T47D (cell line): ENCODE measurements at places on chromosomes 6 and 20.

GRCh38 chr6:126396131-126396530, 56.2 kb downstream of the CENPW start:
- DNase-seq, result no peak

- DNase-seq, result no peak
Measured at GRCh38 chr6:35220711-35221110, 7.0 kb downstream of the SCUBE3 start.

DNA sequence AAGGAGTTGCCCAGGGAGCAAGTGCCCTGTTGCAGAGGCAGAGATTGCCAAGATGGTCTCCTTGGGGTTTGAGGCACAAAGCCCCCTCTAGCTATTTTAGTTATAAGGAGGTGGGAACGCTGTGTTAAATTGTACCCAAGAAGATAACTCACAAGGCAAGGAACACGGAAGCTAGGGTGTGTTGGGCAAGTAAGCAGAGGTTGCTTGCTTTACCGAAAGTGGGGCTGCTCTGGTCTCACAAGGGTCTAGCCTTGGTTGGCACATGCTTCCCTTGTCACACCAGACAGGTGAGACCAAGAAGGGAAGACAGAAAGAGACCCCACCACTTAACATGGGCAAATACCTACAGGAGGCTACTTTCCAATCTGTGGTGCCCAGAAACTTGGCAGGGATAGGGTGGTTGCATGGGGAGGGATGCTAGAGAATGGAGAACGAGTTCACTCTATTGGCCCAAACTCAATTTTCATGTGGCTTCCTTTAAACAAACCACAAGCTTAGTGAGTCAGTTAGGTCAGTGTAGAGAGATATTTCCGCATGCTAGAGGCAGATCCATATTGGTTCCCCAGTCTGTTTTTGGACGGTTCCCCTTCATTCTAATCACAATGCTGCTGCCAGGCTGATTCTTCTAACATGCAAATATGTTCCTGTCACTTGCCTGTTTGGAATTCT, 42.4 kb downstream of the PLAGL1 start:
- DNase-seq, result no peak

DNA sequence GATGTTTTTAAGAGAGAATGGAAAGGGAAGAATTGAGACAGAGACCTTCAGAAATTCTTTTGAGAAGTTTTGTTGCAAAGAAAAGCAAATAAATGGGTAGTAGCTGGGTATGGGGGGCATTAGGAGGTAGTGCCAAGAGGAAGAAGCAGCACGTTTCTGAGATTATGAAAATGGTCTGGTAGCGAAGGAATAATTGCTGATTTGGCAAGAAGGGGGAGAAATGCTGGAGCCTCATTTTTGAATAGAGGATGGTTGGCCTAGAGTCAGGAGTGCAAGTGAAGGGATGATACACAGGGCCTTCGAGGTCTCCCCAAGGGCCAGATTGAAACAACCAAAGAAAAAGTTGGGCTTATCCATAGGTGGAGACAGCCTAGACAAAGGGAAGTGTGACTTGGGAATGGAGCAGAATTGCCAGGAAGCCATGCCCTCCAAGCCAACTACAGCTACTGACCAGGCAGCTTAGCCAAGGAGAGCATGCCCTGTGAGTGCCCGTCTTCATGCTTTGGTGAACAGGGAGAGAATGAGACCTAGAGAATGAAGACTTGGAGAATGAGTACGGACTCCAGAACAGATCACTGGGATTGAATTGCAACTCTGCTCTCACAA, 14.2 kb upstream of the TBC1D7 start:
- no peak for DNase-seq

GRCh38 chr6:133313068-133313467, 71.9 kb downstream of the EYA4 start:
- DNase-seq, result no peak

GRCh38 chr6:65182681-65183080, 524.3 kb downstream of the EYS start:
- no peak for DNase-seq

GRCh38 chr6:170135821-170136471, 154.9 kb downstream of the DLL1 start:
- no peak for DNase-seq

GRCh38 chr6:80339421-80339820, 232.9 kb downstream of the BCKDHB start:
- DNase-seq, result no peak

- DNase-seq, result no peak
Measured at GRCh38 chr20:59145924-59146779, 17.5 kb upstream of the ZNF831 start.

GRCh38 chr6:106460481-106460880, 100.0 kb downstream of the CRYBG1 start:
- DNase-seq, result no peak

GRCh38 chr20:60802676-60803075, 449.4 kb upstream of the CDH4 start:
- DNase-seq, result no peak

- DNase-seq, result no peak
Measured at GRCh38 chr20:56730003-56730402, 100.9 kb downstream of the TFAP2C start.

DNA sequence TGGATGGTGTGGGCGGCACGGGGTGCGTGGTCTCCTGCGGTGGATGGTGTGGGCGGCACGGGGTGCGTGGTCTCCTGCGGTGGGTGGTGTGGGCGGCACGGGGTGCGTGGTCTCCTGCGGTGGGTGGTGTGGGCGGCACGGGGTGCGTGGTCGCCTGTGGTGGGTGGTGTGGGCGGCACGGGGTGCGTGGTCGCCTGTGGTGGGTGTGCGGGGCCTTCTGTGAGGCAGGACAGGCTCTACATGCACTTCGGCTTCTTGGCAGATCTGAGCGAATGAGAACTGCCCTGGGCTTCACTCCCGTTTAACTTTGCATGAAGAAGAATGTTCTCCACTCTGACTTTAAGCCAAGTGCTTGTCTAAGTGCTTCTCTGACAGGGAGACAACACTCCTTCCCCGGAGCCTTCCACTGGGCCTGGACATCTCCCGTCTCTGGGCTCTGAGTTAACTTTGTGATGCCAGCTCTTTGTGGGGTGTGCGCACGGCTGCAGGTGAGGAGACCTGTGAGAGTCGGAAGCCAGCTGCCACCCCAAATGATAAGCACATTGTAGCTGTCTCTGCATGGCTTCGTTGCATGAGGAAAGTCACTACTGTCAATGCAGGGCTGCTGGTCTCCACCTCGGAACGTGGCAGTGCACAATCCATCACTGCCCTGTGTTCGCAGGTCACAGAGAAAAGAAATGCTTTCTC, 244.8 kb downstream of the DLL1 start:
- no peak for DNase-seq

GRCh38 chr20:56222945-56223344, 25.6 kb upstream of the MC3R start:
- no peak for DNase-seq
